Right renal cortex interstitium (tissue), 3 donors: ENCODE measurements at places on chromosomes 2 and 18. TPM values are rescaled to one million over a fixed set of nuclear protein-coding genes. Genes with fewer than 3 reads are reported as not detected.

The MEP1B gene
- not detected for polyA plus RNA-seq

The DSEL gene
- polyA plus RNA-seq: 23.2 TPM

The ASAP2 gene
- polyA plus RNA-seq: 63.7 TPM

The EML6 gene
- 16.9 TPM for polyA plus RNA-seq

The BOK gene
- 15.9 TPM for polyA plus RNA-seq

The SERPINB12 gene
- polyA plus RNA-seq: not detected

The NEU4 gene
- polyA plus RNA-seq: 1.8 TPM

The NTSR2 gene
- polyA plus RNA-seq: not detected

The FER1L5 gene
- 0.80 TPM for polyA plus RNA-seq

The SLC16A14 gene
- 7.6 TPM for polyA plus RNA-seq

The AMER3 gene
- 0.01 TPM for polyA plus RNA-seq

The SERPINB4 gene
- not detected for polyA plus RNA-seq

The BMP10 gene
- not detected for polyA plus RNA-seq

The ARHGAP25 gene
- polyA plus RNA-seq: 7.9 TPM

The GCG gene
- not detected for polyA plus RNA-seq

The ZBTB7C gene
- polyA plus RNA-seq: 12.6 TPM

The SKOR2 gene
- not detected for polyA plus RNA-seq

The REG1B gene
- polyA plus RNA-seq: not detected

The GPR17 gene
- 0.53 TPM for polyA plus RNA-seq

The SLC8A1 gene
- 76.3 TPM for polyA plus RNA-seq

The OTX1 gene
- polyA plus RNA-seq: not detected

The PDCD1 gene
- polyA plus RNA-seq: 0.15 TPM

The NCL gene
- polyA plus RNA-seq: 1,308 TPM

The SLC25A12 gene
- 24.3 TPM for polyA plus RNA-seq

The GPR45 gene
- not detected for polyA plus RNA-seq

The CEP192 gene
- polyA plus RNA-seq: 39.3 TPM

The STAMBP gene
- polyA plus RNA-seq: 62.4 TPM

The NETO1 gene
- polyA plus RNA-seq: 0.83 TPM

The CREG2 gene
- polyA plus RNA-seq: 0.68 TPM

The COL6A3 gene
- 227 TPM for polyA plus RNA-seq

The PCARE gene
- polyA plus RNA-seq: 0.43 TPM

The POTEI gene
- 0.14 TPM for polyA plus RNA-seq

The SESTD1 gene
- 83.2 TPM for polyA plus RNA-seq

The ABCB11 gene
- 0.13 TPM for polyA plus RNA-seq
